Stimulated activated CD8-positive, alpha-beta memory T cell treated with anti-CD3 and anti-CD28 coated beads, Interleukin-4, amount 100 ng/mL, for 48 hours (primary cell): ENCODE measurements at places on chromosomes 11 and 22.

- no peak for DNase-seq
Measured at GRCh38 chr11:128666397-128666796, 27.5 kb upstream of the FLI1 start.

GRCh38 chr22:50498322-50498890 lies 9.1 kb downstream of the LMF2 start:
- peak; percentile 80 for DNase-seq

DNA sequence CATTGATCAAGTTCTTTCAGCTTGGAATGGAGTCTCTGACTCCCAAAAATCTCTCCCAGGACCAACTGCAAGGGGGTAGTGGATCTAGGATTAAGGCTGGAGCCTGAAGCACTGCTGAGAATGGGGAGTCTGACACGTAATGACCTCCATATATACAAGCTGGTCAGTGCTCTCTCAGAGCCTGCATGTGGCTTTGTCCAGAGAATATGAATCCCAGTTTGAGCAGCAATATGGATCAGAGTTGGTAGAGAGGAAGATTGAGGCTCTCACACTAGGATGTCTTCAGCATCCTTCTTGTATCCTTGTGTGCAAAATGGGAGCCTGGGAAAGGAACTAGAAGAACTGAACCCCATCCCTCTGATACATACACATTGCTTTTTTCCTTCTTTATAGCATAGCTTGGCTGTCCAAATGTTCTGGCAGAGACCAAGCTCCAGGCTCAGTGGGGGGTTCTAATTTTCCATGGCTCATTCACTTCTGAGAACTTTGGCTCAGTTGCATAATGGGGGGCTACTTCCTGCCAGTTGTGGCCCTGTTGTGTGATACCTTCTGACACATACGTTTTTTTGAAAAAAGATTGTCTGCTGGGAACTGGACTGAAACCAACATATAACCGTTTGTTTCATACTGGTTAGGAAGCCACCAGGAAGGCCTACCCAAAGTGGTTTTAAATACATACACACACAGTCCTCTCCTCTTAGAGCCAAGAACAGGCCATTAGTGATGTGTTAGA lies 138.2 kb downstream of the ETS1 start:
- DNase-seq: no peak

- no peak for DNase-seq
Measured at GRCh38 chr22:17893900-17894535, 119.7 kb upstream of the BID start.

GRCh38 chr11:47532597-47533213 lies 20.2 kb downstream of the CELF1 start:
- DNase-seq: no peak

DNA sequence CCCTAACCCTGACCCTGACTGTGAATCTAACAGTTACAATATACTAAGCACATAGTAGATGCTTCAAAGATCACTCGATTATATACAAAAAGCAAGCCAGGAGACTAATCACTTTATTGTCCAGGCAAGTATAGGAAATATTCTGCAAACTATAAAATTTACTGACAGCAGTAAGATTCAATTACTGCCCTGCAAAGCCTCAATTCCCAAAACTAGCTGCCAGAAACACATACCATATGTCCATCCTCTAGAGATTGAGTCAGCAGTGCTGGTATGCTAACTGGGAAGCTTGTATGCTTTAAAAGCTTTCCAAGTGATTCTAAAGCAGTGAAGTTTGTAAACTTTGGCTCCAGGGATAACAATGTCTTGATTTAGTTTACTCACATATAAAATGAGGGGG lies 26.1 kb downstream of the CSTF3 start:
- no peak for DNase-seq

- no peak for DNase-seq
Measured at GRCh38 chr11:67411785-67412152, 3.7 kb upstream of the CARNS1 start.

DNA sequence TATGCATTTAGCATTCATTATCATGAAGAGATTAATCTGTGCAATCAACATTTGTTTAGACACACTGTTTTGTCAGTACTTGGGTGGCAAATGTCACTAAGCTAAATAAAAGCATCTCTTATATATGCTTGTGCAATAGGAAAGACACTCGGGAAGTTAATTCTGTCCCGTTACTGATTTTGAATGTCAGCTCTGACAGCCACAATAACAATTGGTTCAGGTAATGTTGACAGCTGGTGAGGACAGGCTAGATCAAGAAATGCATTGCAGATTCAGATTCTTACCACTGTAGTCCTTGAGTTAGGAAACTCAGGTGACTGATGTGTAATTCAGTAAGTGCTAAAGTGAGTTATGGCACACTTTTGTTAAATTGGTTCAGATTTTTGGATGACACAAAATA lies 523.8 kb upstream of the FAT3 start:
- DNase-seq: no peak

GRCh38 chr11:116808262-116809175 lies 14.6 kb downstream of the APOA4 start:
- DNase-seq: peak; percentile 15

GRCh38 chr11:68843052-68843561 lies 1.4 kb upstream of the CPT1A start:
- DNase-seq: peak; percentile 70

- DNase-seq: peak; percentile 57
Measured at GRCh38 chr11:111938687-111939160, 1.6 kb downstream of the DIXDC1 start.

- no peak for DNase-seq
Measured at GRCh38 chr22:46935506-46936377, 173.3 kb downstream of the TBC1D22A start.

DNA sequence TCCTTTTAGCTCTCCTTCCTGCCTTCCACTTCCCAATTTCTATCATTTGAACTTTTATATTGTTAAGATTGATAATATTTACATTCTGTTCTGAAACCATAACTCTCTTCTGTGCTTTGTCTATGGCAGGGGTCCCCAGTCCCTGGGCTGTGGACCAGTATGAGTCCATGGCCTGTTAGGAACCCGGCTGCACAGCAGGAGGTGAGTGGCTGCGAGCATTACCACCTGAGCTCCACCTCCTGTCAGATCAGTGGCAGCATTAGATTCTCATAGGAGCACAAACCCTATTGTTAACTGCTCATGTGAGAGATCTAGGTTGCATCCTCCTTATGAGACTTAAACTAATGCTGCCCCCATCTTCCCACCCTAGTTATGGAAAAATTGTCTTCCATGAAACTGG lies 48.4 kb upstream of the HEPHL1 start:
- DNase-seq: no peak

GRCh38 chr11:35214792-35215193 lies 75.8 kb downstream of the CD44 start:
- peak; percentile 64 for DNase-seq

- DNase-seq: no peak
Measured at GRCh38 chr11:76644591-76644990, 26.0 kb downstream of the LRRC32 start.

- DNase-seq: no peak
Measured at GRCh38 chr11:69183613-69184012, 27.9 kb downstream of the SMIM38 start.

GRCh38 chr11:17733261-17733660 lies 1.3 kb upstream of the KCNC1 start:
- DNase-seq: no peak

- no peak for DNase-seq
Measured at GRCh38 chr11:77806993-77807392, 13.5 kb downstream of the RSF1 start.

DNA sequence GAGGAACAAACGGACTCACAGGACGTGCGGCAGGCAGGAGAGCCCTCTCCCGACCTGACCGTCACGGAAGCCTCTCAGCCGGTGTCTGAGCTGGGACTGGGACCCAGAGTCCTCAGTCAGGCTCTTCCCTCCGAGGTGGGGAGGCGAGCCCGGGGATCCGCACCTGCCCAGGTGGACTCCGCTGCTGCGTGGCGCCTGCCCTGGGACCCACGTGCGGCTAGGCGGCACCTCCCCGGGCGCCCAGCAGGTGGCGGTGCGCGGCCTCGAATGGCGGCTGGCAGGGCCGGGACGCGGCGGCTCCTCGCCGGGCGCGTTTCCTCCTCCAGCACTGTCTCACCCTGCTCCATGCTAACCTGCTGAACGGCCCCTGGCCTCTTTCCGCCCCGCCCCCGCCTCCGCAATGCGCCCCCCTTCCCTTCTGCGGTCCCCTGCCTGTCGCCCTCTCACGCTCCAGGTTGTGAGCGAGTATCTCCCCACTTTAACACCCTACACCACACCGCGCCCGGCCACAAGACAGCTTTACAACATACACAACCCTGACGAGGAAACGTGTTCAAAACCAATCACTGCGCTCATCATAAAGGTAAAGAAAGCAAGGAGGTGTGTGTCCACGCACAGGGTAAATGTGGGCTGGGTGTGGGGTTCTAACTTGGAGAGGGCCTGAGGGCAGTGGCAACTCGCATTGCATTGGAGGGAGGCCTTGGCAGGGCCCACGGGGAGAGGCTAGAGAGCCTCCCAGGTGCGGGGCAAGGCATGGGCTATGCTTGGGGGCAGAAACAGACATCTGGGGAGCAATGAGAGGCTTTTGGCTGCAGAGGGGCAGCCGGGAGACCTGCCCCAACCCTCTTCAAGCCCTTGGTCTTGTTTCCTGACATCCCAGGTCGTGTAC lies 25.9 kb upstream of the ATXN10 start:
- DNase-seq: peak; percentile 89

- DNase-seq: no peak
Measured at GRCh38 chr11:103625624-103625965, 410.8 kb upstream of the DDI1 start.

- peak; percentile 69 for DNase-seq
Measured at GRCh38 chr22:36435516-36436415, 45.7 kb downstream of the TXN2 start.
